Choroid plexus epithelial cell (primary cell): ENCODE measurements at places on chromosomes 11 and 22.

- DNase-seq: no peak
Observed at GRCh38 chr11:102886999-102887398, 12.2 kb upstream of the MMP12 start.

DNA sequence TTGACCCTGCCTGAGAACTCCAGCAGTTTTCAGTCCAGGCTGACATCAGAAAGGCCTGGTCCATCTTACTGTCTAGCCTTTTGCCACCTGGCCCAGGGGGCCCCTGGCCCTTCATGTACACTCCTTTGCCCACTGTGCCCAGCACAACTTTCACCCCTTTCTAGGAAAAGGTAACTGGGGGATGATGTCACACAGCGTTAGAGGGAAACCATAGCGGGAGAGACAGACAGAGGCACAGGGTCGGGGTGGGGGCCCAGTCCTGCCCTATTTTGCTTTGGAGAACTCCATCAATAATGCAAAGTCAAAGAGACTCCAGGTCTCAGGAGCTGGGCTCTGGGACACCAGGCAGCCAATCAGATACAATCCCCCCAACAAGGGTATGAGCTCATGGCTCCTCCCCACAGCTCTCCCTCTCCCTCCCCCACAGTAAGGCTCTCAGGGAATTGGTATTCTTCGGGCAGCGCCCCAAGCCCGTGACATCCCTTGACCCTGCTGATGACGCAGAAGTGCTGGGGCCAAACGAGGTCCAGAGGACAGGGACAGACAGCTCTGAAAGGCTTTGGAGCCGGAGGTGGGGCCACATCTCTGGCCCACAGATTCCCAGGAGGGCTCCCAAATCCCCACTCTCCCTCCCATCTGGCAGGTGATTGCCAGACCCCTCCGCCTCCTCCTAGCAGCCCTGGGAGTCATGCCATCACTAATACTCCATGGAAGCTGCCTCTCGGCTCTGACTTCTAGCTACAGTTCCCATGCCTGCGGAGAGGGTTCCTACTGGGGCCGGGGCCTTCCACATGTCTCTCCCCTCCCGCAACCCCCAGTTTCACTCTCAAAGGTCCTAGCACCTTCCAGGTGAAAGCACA is 5.9 kb downstream of the USP2 start:
- DNase-seq: peak; percentile 55

DNA sequence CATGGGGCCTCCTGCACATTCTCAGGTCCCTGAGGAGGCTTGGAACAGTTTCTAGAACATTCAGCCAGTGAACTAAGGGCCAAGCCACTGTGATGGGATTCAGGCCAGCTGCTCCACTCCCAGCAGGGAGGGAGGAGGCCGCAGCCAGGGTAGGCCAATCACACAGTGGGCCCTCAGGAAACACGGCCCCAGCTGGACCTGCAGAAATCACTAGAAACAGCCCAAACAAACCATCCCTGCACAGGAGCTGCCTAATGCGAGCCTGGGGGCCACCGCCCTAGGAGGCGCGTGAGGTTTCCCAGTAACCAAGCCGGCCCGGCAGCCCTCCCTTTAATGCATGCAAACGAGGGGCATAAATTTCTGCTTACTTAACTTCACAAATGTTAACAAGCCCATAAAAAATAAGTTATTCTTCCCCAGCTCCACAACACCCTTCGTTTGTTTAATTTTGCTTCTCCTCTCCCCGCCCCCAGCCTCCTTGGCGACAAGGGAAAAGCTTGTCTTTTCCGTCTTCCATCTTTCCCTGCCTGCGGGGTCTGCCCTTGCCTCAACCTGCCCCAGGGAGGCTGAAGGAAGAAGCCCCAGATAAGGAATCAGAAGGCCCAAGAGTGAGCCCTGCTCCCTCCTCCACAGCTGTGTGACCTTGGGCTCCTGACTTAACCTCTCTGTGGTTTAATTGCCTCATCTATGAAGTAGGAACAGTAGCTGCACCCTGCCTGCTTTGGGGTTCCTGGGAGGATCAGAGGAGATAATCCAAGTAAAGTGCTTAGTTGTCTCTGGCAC is 25.7 kb downstream of the ELFN2 start:
- DNase-seq: peak; percentile 93

GRCh38 chr11:34337016-34337415 is 20.8 kb downstream of the ABTB2 start:
- DNase-seq: no peak

GRCh38 chr11:30045921-30046577 is 29.2 kb upstream of the KCNA4 start:
- no peak for DNase-seq

DNA sequence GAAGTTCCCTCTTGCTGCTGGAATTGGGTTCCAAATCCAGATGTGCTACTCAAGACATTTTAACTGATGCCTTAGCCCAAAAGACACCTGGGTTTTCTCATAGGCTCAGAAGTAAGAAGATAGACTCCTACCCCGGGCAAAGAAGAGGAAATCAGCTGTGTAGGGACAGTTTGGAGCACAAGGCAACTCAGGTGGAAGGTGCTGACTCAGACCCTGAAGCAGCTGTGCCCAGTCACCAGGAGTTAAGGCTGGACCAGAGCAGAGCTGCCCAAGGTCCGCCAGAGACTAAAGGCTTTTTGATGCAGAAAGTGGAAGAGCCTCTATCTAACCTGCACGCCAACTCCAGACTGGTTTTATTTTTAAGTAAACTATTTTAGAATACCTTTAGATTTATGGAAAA is 20.6 kb upstream of the RAB1B start:
- no peak for DNase-seq

GRCh38 chr11:120231963-120232362 is 8.0 kb upstream of the POU2F3 start:
- DNase-seq: no peak

GRCh38 chr11:23711981-23712380 is 784.9 kb upstream of the LUZP2 start:
- no peak for DNase-seq

- DNase-seq: peak; percentile 18
Observed at GRCh38 chr11:124297921-124298320, 15.8 kb downstream of the OR8D1 start.

GRCh38 chr11:62236187-62236586 is 5.9 kb upstream of the SCGB1D2 start:
- DNase-seq: no peak

- no peak for DNase-seq
Observed at GRCh38 chr11:34314176-34314575, 43.6 kb downstream of the ABTB2 start.

DNA sequence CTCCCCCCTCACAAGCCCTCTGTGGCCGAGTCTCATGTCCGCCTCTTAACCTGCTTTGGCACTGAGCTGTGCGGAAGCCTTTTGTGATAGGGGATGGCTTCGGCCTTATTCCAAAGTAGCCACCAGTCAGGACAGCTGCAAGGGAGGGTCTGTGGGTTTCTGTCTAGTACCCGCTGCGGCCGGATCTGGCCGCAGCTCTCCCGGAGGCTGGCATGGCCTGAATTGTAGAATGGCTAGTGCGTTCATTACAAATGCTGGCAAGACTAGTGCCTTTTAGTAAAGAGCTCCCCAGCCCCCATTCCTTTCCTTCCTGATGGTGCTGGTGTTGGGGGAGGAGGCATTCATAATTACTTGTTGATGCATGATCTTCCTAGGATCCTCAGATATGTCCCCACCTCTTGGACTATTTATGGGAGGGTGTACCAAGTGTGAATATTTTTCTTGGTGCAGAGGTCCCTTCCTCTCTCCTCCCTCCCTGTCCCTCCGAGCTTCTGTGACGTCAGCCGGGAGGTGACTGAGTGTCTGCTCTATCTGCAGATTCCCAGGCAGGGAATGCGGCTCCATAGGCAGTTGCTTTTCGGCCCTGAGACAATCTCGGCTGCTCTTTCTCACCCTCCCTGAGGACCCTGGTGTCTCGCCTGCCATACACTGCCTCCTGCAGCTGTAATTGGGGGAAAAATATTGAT is 108.7 kb upstream of the E2F8 start:
- no peak for DNase-seq

DNA sequence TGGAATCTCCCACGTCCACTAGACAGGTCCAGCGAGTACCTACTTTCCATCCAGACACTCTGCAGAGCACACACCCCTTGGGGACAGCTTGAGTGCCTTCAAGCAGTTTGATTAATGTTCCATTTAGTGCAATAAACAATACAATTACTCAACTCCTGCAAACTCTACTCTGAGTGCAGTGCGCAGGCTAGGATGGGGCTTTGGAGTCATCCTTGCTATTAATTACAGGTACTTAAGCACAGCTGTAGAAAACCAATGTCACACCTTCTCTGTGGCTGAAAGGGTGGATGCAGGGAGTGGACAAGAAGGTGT is 82.6 kb downstream of the MN1 start:
- DNase-seq: no peak

DNA sequence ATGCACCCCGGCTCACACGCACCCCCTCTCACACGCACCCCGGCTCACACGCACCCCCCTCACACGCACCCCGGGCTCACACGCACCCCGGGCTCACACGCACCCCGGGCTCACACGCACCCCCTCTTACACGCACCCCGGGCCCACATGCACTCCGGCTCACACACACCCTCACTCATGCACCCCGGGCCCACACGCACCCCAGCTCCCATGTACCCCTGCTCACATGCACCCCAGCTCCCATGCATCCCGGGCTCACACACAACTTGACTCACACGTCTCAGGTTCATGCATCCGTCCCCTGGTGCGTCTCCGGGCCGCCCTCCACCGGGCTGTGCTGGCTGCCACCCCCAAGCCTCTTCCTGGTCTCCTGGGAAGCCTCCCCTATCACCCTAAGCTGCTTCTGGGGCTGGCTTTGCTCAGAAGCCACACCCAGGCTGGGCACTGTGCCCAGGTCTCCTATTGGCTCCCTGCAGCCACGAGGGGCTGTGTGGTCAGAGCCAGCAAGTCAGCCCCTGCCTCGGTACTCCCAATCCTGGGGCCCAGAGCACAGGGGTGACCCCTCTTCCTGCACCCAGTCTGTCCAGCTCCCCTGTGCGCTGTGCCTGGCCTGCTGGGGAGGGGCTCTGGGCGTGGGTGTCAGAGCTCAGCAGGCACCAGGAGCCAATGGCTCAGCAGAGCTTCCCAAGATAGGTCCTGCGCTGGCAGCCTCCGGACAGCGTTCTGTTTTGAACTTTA is 16.9 kb downstream of the TSPAN4 start:
- DNase-seq: peak; percentile 97

- no peak for DNase-seq
Observed at GRCh38 chr11:134560066-134560465, 148.0 kb upstream of the B3GAT1 start.

DNA sequence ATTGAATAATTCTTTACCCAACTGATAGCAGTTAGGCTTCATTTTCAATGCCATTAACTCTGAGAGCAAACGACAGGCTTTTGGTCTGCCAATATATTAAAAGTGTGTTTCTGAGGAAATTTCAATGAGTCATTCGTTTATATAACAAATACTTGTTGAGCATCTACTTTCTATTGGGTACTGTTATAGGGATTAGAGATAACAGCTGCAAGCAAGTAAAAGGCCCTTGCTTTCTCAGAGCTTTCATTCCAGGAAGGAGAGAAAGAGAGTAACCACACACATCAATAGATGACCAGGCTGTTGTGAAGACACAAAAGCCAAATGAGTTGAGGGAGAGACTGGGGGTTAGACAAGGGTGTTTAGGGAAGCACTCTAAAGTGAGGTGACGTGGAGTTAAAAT is 35.7 kb downstream of the CD44 start:
- DNase-seq: peak; percentile 88

DNA sequence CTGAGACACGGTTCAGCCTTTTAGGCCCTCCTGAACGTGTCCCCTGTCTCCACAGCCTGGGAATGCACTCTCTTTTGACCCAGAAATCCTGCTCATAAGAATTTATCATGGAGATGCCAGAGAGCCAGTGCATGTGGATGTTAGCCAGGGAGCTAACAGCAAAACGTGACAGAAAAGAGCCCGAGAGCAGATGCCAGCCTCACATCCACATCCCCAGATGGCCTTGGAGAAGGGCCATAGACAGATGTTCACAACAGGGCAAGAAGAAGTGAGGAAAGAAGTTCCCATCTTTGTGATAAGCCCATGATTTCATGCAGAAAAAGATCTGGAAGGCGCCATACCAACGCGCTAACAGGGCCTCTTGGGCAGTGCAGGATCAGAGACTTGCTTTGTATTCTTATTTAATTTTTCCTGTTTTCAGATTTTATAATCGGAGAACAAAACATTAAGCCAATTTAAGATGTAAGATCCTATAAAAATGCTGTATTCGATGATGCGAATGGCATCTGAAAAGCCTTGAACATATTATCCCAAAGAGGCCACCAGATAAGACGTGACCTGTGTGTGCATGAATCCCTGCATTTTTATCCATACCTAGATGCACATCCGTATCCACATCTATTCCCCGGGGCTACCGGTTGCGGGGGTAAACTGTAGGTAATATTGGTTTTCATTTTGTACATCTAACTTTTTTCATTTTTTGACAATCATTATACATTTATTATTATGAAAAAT is 48.7 kb downstream of the IGLL5 start:
- DNase-seq: no peak

- DNase-seq: peak; percentile 99
Observed at GRCh38 chr11:66694732-66695207, 17.1 kb upstream of the RBM4B start.

DNA sequence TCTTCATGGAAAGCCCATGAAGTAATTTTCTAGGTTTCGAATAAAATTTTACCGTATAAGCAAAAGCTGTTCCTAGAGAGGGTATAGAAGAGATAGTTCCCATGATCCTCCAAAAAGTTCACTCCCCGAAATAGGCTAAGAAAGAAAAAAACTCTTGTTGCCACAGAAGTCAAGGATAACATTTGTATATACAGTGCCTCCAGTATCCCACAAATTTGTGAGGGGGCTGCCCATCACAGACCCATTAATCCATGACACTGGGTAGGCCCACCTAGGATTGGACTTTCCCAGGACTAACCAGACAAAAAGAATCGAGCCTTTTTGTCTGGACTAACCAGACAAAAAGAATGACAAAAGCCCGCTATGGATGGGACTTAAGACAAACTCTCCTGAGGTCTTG is 233.0 kb downstream of the DDX10 start:
- DNase-seq: no peak

GRCh38 chr11:90428836-90429235 is 206.0 kb upstream of the CHORDC1 start:
- DNase-seq: no peak

- DNase-seq: no peak
Observed at GRCh38 chr11:111540937-111541253, 375 bp downstream of the LAYN start.

DNA sequence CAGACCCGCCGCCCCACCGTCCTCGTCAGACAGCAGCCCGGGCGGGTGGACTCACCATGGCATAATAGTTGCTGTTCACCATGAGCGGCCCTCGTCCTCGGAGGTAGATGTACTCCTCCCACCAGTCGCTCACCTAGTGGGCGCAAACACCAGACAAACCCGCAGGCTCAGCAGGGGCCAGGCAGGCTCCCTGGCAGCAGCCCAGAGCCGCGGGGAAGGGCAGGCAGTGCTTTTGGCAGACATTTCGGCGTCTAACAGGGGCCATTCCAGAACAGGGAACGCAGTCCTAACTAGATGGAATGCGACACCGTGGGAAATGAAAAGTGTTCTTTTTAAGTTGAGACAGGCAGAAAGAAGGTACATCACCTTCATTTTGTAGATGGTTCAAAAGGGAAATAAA is 44.9 kb downstream of the CPT1A start:
- peak; percentile 21 for DNase-seq
